ENCODE measurements at places on chromosomes 1 and 21.

GRCh38 chr1:33576821-33577599 is 104.6 kb downstream of the ZSCAN20 start:
- DNase-seq: no peak

DNA sequence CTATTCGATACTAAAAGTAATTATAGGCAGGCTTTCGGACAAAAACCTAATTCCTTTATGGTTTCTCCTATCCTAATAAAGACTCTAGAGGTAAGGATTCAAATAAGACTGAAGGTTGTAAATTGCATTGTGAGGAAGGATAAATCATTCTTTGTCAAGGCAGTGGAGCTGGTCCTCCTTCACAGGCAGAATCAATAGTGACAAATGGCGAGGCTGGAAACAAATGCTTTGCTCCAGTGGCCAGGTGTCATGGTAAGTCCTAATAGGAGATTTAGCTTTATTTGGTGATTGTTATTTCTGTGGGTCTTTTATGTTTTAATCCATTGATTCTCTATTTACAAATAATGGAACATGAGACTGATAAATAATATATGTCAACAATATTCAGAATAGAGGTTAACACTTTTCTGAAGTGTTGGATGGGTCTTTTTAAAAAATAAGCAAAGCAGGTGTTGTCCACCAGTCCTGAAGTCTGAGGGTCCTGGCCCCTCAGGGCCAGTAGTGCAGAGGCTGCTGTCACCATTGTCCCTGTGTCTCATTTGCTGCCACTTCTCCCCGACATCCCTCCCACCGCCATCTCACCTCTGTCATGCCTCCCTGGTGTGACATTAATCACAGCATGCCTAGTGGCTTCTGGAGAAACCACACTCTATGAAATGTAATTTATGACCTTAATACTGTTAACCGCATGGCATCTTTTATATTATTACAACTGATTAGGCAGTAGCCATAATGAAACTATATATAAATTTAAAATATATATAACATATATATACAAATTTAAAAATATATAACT is 120.9 kb upstream of the MAGI3 start:
- DNase-seq: no peak

DNA sequence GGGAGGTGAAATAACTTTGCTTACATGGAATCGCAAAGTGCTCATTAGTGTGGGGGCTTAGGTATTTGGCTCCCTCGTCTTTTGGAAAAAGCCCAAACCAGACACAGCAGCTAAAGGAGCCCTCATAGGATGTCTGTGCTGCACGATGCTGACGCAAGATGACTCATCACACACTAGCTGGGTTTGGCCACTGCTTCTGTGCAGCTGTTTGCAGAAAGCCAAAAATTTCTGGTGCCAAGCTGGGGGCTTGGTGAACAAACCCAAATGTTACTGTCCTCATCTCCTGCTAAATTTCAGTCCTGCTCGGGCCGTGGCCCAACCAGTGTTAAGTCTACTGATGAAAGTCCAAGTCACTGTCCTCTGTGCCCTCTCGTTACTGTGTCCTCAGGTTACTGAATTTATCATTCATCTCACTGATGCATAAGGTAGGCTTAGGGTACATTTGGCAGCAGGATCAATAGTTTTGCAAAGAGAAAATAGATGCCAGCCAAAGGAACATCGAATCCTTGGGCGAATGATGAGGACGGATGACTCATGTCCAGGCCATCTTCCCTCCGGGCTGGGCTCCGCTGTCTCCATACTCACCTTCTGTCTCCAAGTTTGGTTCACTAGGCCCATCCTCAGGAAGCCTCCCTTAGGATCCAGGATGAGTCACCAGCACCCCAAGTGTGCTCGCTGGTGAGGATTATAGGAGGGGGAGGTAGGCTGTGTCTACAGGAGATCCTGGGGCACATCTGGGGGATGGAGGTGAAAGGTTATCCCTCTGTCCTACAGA is 177.7 kb downstream of the ADSS2 start:
- peak; percentile 12 for DNase-seq

DNA sequence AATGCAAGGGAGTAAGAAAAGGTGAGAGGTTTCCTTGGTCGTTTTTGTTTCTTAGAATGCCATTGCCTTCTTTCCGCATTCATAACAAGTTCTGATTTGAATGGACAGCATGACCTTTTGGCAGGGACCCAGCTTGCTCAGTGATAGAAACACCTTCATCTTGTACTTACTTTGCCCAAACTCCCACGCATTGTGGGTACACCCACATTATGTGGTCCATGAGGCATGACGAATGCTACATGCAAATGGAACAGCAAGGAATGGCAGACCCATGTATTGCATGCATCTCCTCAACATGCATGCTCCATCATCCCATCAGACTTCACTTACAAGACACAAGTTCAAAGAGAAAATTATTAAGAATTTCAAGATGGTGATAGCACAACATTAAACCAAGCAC is 102.8 kb downstream of the CDC7 start:
- DNase-seq: peak; percentile 60

DNA sequence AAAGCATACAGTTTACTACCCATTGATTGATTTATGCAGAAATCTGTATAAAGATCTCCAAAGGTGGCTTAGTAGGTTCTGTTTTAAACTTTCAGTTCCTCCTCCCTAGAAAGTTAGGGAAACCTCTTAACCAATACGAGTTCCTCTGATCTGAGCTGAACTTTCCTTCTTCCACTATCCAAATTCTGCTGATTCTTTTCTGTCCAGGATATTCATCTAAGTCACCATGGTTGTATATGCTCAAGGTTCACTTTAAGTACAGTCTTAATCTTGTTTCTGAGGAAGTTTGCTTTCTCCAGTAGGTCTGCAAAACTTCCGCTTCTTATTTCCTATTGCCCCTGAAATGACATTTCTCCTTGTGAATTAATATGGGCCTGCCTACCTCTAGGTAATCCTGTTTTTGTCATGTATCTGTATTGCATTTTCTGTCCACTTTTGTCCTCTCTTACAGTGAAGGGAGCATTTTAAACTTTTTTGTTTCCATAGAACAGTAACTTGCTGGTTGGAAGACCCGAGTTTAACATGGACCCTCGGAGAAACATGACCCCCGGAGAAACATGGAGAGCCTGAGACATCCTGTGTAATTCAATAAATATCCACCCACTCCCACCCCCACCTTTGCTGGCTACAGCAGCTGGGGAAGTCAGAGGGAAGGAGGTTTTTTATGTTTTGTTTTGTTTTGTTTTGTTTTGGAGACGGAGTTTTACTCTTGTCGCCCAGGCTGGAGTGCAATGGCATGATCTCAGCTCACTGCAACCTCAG is 16.7 kb upstream of the TUT4 start:
- DNase-seq: no peak

GRCh38 chr21:15768045-15768601 is 38.3 kb downstream of the USP25 start:
- no peak for DNase-seq

DNA sequence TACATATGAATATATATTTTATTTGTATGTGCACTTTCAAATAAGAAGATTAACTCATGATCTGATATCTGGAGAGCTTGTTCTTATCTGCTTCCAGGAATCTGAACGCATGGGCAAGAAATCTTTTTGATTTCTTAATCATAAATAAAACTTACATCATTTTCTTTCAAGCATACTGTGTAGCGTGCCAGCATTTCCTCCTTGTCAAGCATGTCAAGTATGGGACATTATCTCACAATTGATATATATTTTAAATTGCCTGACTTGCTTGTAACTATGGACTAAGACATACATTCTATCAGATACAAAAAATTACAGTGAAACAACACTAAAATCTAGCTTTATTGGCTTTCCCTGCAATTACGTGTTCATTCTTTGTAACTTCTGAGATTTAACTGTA is 1128.2 kb downstream of the PLA2G4A start:
- DNase-seq: no peak

- no peak for DNase-seq
These were observed 68.3 kb upstream of the BCAR3 start for GRCh38 chr1:93749894-93750301.

Data from stimulated activated CD4-positive, alpha-beta T cell treated with anti-CD3 and anti-CD28 coated beads, Interleukin-1b, Interleukin-23, amount 100 ng/mL, for 48 hours (primary cell).